HCT116 (cell line): ENCODE measurements at places on chromosomes 2 and 18.

- DNase-seq = no peak
Observed at GRCh38 chr2:65075176-65075575, 19.0 kb downstream of the CEP68 start.

- DNase-seq = no peak
Observed at GRCh38 chr2:79771493-79771892, 258.6 kb downstream of the CTNNA2 start.

DNA sequence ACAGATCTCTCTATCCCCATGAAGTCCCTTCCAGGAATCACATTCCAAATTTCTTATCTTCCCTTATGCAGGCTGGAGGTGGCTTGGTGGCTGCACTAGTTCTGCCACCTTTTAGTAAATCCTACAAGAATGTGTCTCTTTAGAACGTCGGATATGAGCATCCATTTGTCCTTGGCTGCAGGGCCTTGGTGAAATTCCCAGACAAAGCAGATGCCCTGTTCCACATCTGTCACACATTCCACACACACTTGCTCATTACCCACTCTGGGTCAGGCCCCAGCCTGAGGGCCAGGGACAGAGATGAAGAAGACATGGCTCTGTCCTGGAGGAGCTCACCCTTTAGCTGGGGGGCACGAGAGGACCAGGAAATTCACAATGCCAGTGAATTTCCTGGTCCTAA, 31.2 kb upstream of the GPR17 start:
- DNase-seq = no peak

- no peak for DNase-seq
Observed at GRCh38 chr2:116718451-116718850, 1096.0 kb upstream of the DDX18 start.

DNA sequence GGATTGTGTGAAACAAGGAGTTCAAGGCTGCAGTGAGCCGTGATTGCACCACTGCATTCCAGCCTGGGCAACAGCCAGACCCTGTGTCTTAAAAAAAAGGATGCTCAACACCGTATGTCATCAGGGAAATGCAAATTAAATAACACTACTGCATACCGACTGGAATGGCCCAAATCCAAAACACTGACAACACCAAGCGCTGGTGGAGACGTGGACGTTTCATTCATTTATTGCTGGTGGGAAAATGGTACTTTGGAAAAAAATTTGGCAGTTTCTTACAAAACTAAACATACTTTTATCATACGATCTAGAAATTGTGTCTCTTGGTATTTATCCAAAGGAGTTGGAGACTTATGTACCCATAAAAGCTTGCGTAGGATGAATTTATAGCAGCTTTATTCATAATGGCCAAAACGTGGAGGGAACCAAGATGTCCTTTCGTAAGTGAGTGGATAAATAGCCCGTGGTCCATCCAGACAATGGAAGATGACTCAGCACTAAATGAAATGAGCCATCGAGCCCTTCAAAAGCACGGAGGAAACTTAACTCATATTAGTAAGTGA, 24.2 kb downstream of the NEU4 start:
- no peak for DNase-seq

- no peak for DNase-seq
Observed at GRCh38 chr2:50765146-50765545, 266.8 kb downstream of the NRXN1 start.

GRCh38 chr2:233119123-233119522, 59.0 kb downstream of the INPP5D start:
- no peak for DNase-seq

DNA sequence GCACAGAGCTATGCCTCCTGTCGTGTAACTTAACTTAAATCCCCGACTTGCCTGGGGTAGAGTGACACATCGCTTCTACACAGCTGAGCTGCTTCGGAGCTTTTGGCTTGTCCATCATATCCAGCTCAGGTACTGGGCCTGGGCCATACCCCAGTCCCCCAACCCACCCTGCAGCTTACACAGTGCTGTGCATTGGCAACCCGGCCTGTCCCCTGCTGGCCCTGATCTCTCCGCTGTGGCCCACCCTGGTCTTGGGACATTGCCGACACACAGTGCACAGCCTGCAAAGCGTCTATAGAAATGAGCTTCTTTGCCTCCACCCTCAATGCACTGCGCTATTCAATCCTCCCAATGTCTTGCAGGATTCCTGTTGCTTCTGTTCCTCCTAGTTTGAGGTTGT, 342.8 kb upstream of the RAB6C start:
- no peak for DNase-seq

- no peak for DNase-seq
Observed at GRCh38 chr2:235533198-235533597, 39.4 kb downstream of the AGAP1 start.

DNA sequence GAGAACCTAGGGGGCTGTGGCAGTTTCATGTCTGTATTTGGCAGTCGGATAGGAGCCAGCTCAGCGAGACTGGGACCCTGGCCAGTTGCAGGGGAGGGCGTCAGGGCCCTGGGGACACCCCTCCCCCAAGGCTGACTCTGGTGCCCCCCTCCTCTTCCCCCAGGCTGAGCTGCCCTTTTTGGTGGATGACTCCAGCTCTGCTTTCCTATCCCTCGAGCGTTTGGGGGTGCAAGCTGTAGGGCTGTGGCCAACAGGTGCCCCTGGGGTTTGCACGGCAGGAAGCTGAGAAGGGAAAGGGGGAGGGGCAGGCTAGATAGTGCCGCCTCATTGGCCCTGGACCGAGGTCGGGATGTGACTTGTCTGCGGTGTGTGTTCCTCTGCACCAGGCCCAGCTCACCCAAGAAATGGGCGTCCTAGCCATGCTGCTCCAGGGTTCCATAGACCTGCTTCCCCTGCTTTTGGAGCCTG, 26.4 kb downstream of the SPEG start:
- no peak for DNase-seq

DNA sequence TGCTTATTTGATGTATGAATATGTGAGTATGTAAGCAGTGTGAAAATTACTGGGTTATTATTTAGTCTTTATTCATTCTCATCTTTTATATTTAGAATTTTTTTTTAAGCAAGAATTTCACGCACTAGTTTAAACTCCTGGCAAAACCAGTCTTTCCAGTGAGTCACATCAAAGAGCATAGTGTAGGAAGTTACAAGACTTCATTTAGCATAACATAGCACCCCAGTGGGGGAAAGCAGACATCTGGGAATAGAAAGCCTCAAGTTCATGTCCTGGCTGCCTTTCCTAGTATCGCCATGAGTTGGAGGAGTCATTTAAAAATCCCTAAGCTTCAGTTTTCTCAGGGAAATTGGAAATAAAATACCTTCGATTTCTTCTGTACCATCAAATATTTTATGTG, 408.3 kb downstream of the NUP35 start:
- no peak for DNase-seq

GRCh38 chr18:58400331-58400870, 228.5 kb downstream of the ALPK2 start:
- no peak for DNase-seq

GRCh38 chr2:237140689-237141285, 55.1 kb downstream of the COPS8 start:
- no peak for DNase-seq

DNA sequence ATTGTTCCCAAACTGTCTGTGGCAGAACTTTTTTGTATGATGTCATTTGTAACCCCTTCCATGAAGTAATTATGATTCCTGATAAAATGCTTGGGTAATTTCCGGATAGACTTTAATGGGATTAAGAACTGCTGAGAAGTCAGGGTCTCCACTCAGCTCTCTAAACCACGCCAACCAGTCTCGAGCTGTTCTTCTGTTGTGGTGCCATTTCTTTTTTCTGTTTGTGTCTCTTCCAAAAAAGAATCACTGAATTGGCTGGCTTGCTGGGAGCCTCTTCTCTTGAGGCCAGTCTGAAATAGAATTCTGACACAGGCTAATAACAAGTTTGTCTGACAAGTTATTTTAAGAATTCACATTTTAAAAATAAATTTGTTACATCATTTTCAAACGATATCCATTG, 198.9 kb downstream of the BCL2 start:
- no peak for DNase-seq

DNA sequence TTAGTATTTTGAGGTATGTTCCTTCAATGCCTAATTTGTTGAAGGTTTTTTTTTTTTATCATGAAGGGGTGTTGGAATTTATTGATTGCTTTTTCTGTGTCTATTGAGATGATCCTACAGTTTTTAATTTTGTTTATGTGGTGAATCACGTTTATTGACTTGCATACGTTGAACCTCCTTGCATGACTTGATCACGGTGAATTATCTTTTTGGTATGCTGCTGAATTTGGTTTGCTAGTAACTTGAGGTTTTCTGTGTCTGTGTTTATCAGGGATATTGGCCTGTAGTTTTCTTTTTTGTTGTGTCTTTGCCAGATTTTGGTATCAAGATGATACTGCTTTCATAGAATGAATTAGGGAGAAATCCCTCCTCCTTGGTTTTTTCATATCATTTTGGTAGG, 23.9 kb downstream of the CLIP4 start:
- DNase-seq = no peak

DNA sequence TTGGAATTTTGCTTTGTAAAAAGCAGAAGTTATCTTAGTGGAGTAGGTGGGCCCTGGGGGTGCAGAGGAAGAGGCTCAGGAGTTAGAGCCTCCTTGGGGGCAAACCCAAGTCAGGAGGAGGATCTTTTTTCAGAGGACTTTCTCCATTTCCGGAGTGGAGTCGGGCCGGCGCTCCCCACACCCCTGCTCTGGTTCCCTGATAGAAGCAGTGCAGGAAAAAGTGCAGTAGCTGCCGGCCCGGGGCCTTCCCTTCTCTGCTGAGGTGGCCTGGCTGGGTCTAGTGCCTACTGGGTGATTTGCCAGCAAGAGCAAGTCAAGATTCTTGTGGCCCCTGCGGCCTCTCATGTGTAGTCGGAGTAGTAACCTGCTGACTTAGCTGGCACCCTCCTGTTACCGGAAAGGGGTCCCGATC, 124.2 kb upstream of the HS6ST1 start:
- no peak for DNase-seq

DNA sequence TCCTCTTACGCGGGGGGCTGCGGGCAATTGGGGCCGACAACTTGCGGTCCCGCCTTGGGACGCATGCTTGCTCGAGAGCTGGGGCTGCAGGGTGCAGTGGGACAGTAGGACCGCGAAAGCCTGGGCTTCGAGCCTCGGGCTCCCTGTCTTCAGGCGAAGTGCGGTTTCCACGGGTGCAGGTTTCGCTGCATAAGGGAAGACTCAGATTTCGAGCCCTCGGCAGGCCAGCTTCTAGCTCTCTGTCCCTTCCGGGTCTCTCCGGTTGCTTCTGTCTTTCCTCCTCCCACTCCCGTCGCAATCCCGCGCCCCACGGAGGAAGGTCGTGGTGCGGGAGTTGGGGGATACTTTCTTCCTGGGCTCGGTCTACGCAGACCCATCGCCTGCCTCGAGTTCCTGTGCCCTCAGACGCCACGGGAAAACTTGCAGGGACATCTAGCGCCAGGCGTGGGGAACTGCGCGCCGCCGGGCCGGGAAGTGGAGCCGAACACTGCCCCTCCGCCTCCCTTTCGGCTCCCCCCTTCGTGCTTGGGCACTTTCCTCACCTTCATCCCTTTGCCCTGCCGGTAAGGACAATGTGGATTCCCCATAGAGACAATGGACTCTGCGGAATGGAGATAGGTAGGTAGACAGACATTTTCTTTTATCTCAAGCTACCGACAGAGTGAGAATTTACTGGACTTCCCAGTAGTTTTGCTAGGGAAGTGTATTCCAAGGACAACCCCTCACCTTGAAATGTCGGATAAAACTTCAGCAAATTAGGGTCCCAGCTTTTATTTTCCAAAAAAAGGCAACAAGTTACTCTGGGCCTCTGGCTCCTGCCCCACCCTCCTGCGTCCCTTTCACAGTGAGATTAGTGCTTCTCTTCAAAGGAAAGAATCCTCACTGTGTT, 4.2 kb upstream of the HOXD13 start:
- DNase-seq = peak; percentile 22

DNA sequence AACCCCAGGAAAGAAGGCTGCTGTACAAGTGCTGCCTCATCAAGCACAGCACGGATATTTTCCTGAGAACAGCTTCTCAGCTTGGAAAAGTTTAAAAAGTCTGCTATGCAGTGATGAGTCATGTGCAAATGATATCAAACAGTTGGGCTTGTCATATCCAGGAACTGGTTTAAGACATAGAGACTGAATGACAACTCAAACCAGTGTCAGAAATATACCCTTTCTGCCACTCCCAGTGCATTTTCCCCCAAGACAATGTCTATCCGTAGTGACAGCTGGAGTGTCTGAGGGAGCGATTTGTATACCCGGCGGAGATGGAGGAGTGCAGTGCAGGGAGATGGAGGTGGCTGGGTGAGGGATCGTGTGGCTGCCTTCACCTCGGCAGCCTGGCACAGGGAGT, 28.2 kb downstream of the SOX11 start:
- DNase-seq = no peak

DNA sequence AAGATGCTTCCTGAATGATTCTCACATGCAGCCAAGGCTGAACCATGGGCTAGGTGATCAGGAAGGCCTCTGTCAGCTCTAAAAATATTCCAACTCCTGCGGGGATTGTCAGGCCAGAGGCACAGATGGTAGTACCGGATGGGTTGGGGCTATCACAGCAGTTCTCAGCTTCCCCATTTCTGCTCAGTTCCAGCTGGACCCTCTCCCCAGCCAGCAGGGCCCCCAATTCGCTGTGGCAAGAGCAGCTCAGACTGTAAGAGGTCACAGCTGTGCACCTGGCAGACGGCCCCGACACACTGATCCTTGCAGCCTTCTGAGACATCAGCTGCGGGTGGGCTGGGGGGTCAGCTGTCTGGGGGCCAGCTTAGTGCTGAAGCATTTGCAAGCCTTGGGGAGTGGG, 43.6 kb upstream of the TCF7L1 start:
- DNase-seq = no peak

- DNase-seq = no peak
Observed at GRCh38 chr2:147511491-147511948, 333.3 kb upstream of the ACVR2A start.

GRCh38 chr2:241073166-241074064, 28.7 kb downstream of the MTERF4 start:
- DNase-seq = no peak

DNA sequence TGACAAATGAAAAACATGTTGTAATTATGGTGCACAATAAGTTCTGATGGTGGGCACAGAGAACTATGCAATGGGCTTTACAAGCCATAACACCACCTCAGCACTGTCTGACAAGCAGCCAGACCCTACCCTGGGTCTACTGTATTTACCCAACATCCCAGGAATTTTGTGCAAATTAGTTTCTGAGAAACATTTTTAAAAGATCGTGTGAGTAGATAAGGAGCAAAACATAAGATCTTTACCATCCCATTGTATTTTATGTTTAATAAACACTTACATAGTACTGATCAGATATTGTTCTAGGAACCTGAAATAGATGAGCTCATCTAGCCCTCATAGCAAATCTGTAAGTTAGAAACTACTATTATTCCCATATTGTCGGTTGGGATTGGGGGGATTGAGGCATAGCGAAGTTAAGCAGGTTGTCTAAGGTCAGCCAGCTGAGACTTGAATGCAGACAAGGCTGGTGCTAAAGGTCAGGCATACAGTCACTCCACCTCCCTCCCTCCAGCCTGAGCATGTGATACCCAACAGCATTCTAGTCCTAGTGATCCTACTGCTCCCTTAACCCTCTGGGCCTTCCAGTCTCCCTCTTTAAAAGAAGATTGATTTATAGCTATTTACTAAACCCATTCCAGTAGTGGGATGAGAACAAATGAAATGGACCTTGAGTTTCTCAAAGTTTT, 67.4 kb upstream of the STAM2 start:
- no peak for DNase-seq

- no peak for DNase-seq
Observed at GRCh38 chr18:63292831-63293683, 26.5 kb downstream of the BCL2 start.

GRCh38 chr18:26863122-26863879, 2.2 kb downstream of the AQP4 start:
- no peak for DNase-seq
